ENCODE measurements at places on chromosomes 4 and X. TPM values are rescaled to one million over a fixed set of nuclear protein-coding genes. Genes with fewer than 3 reads are reported as not detected.

The ZCCHC4 gene
- 13.8 TPM for total RNA-seq

The GAGE12E gene
- total RNA-seq = not detected

The PLP2 gene
- 101 TPM for total RNA-seq

The ARHGAP36 gene
- total RNA-seq = not detected

The G3BP2 gene
- total RNA-seq = 104 TPM

The SPANXA1 gene
- not detected for total RNA-seq

DNA sequence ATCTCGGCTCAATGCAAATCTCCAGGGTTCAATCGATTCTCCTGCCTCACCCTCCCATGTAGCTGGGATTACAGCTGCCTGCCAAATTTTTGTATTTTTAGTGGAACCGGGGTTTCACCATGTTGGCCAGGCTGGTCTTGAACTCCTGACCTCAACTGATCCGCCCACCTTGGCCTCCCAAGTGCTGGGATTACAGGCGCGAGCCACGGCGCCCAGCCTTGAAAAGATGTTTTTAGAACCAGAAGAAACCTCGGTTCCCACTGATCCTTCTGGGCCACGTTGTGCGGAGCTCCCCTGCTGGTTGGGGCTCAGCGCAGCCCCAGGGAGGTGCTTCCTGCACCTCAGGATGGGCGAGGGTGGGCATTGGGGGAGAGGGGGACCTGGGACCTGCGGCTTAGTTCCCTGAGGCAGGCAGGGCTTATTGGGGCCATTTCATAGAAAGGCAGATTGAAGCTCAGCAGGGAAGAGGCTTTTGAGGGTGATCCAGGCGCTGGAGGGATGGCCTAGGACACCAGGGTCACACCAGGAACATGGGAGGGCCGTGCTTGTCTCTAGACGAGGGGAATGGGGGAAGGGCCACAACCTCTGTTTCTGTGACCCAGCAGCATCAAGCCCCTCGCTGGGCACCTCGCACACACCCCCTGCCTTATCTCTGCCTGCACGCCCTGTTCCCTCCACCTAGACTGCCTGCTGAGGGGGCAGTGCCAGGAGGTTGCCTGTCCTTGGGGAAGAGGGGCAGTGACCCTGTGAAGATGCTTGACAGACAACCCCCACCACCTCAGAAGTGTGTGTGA, 6.3 kb upstream of the ADD1 start:
- DNase-seq = no peak

DNA sequence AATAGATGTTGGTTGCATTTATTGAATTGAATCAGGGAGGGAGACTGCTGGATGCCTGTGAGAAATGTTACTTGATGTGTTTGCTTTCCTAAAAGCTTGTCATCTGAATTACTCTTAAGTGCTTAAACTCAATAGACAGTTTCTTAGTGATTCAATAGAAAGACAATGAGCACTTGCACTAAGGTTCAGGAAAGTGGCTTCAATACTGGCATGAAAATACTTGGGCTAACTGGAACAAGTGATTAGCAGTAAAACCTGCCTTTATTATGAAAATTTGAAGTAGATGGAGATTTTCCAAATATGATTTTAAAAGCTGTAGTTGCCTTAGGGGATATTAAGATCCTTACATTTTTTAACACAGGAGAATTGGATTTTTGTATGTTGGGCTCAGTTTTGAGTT, 123.3 kb downstream of the RNF150 start:
- no peak for DNase-seq

GRCh38 chr4:102563000-102563399, 61.8 kb downstream of the NFKB1 start:
- no peak for DNase-seq

DNA sequence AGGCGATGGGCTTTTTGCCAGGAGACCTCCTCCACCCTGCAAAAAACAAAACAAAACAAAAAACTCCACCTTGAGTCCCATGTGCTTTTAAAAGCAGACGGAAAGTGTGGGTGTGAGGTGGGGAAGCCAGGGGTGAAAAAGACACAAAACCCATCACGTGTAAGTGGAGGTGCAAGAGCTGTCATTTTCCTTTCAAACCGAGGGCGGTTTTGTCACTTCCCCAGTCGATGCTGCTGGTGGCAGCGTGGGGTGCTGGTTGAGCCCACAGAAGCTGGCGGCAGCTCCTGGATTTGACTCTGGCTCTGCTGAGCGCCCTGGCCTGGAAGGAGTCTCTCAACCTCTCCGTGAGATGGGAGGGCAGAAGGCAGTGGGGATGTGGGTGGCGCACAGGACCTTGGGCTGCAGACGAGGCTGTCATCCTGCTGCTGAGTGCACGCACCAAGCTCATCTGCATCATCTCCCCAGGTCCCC, 110.0 kb downstream of the PSAPL1 start:
- DNase-seq = no peak

- no peak for DNase-seq
Measured at GRCh38 chr4:64014647-64015046, 394.6 kb downstream of the TECRL start.

GRCh38 chr4:8609824-8610350, 17.3 kb downstream of the CPZ start:
- DNase-seq = no peak

DNA sequence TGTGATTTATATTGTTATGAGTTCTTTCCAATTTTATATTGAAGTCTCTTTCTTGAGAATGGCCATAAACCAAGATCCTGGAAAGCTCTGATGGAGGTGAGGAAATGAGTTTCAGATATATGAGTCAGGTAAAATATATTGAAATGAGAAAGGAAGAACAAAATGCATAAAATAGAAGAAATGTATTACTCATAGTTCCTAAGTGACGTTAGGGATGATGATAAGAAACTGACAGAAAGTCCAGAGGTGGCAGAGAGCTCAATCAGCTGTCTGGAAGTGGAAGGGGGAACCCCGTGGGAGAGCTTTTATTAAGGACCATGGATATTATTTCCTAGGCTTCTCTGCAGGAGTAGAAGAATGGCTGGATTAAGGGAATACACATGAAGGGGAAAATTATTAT, 24.6 kb downstream of the UGT2B7 start:
- DNase-seq = no peak

GRCh38 chr4:148764720-148765119, 322.5 kb upstream of the NR3C2 start:
- DNase-seq = no peak

GRCh38 chrX:80285131-80285773, 135.0 kb upstream of the TENT5D start:
- DNase-seq = no peak

- DNase-seq = no peak
Measured at GRCh38 chr4:115370012-115370411, 256.6 kb upstream of the NDST4 start.

- DNase-seq = no peak
Measured at GRCh38 chrX:106921637-106922036, 1.4 kb downstream of the CLDN2 start.

DNA sequence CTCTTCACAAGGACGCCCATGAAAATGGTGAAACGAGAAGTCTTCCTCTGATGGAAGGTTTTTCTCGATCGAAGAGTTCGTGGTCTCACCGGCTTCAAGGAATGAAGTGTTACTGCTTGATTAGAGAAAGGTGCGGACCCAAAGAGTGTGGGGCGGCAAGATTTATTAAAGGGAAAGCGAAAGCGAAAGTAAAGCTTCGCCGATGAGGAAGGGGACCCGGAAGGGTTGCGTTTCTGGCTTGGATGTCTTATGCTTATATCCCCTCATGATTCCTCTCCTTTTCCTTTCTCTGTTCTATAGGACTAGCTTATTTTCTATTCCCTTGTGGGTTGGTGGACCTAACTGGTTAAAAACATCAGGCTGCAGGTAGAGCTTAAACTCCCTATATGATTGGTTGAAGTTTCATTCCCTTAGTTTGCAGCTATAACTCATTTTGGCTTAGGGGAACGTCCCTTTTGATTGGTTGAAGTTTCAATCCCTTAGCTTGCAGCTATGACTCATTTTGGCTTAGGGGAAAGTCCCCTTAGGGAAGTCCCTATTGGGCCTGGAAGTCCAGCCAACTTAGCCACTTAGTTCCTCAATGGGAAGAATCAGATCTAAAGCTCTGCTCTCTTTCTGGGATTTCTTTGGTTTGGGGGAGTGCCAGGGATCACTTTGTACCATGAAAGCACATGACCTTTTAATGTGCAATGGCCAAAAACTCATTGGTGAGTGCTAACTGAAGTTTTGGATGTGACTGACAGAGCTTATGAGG, 1025.0 kb upstream of the PCDH10 start:
- DNase-seq = no peak

GRCh38 chrX:13581554-13581953, 12.2 kb downstream of the EGFL6 start:
- no peak for DNase-seq

GRCh38 chrX:40008791-40009461, 88.8 kb downstream of the BCOR start:
- DNase-seq = no peak

GRCh38 chr4:169246279-169246678, 24.5 kb downstream of the SH3RF1 start:
- DNase-seq = no peak

- DNase-seq = peak; percentile 55
Measured at GRCh38 chr4:10243856-10244255, 127.3 kb upstream of the WDR1 start.

- no peak for DNase-seq
Measured at GRCh38 chrX:55169782-55170181, 50.4 kb upstream of the PAGE5 start.

Measured in esophagus muscularis mucosa (tissue), 4 donors.